A673 (cell line): ENCODE measurements at places on chromosomes 6 and 20. TPM values are rescaled to one million over a fixed set of nuclear protein-coding genes. Genes with fewer than 3 reads are reported as not detected.

DNA sequence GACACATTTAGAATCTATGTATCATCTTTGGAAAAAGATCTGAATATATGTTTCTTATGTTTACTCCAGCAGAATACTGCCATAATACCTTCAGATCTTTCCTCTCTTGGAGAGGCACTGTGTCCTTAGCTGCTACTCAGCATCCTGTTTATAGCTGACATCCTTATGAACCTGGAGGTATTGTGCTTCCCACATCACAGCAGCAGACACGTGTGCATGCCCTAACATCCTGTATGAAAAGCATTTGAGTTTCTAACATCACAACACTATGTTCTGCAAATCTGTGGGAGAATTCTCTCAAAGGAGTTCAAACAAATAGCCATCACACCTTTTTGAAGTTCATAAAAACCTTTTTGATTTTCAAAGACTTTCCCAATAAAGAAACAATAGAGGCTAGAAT, 216.0 kb downstream of the GJA1 start:
- H3K4me1 ChIP-seq: peaks cover 24% of the 10 kb centered on the region
- no peak for DNase-seq
- H3K36me3 ChIP-seq: no peaks in the 10 kb centered on the region
- H3K27ac ChIP-seq: no peak overlapping the region
- H3K27me3 ChIP-seq: no peaks in the 10 kb centered on the region

GRCh38 chr6:54681987-54682386, 164.6 kb upstream of the FAM83B start:
- no peaks in the 10 kb centered on the region for H3K27me3 ChIP-seq
- no peaks in the 10 kb centered on the region for H3K36me3 ChIP-seq
- no peak for DNase-seq
- no peak overlapping the region for H3K4me3 ChIP-seq

DNA sequence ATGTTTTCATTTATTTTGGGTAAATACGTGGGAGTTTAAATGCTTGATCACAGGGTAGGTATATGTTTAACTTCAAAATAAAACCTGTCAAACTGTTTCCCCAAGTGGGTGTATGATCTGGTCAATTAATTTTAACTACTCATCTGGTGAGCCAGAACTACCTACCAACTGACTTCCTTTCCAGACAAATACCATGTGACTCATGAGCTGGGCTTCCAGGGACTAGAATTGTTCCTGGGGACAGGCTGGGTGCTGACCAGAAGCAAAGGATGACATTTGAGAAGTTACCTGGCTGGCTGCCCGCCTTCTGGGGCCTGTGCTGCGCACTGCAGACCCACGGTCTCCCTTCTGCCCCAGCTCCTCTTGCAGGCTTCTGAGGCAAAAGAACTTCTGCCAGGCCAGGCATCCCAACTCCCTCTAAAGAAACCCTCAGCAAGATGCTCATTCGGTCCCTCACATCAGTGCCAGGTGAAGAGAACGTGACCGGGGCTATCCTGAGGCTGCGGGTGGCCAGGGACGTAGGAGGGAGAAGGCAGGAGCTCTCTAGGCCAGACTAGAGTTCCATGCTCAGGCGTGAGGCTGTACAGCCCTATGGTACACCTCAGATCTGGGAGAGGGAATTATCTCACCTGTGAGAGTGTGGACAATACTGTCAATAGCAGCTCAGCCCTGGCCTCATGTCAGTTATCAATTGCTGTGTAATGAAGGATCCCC, 103.6 kb downstream of the JPH2 start:
- no peak for DNase-seq
- no peak overlapping the region for H3K4me3 ChIP-seq
- H3K27ac ChIP-seq: no peak overlapping the region
- no peaks in the 10 kb centered on the region for H3K36me3 ChIP-seq
- peaks cover 6% of the 10 kb centered on the region for H3K4me1 ChIP-seq

DNA sequence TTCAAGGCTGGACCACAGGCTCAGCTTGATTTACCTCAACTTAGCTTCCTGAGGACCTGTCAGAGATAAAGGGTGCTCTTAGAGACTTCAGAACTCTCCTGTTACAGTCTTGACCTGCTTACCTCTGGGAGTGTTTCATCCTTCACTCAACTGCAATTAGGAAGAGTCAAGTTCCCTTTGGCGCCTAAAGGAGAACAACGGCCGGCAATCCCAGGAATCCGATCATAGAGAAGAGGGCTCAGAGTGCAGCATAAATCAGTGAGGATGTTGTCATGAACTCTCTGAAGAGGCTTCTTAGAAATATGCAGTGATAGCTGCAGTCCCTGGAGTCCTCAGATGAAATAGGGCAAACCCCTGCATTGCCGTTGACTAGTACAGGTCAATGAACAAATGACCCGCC, 36.4 kb downstream of the LYRM2 start:
- no peaks in the 10 kb centered on the region for H3K4me1 ChIP-seq
- no peak for DNase-seq
- no peak overlapping the region for H3K27ac ChIP-seq
- H3K36me3 ChIP-seq: no peaks in the 10 kb centered on the region
- no peaks in the 10 kb centered on the region for H3K27me3 ChIP-seq

DNA sequence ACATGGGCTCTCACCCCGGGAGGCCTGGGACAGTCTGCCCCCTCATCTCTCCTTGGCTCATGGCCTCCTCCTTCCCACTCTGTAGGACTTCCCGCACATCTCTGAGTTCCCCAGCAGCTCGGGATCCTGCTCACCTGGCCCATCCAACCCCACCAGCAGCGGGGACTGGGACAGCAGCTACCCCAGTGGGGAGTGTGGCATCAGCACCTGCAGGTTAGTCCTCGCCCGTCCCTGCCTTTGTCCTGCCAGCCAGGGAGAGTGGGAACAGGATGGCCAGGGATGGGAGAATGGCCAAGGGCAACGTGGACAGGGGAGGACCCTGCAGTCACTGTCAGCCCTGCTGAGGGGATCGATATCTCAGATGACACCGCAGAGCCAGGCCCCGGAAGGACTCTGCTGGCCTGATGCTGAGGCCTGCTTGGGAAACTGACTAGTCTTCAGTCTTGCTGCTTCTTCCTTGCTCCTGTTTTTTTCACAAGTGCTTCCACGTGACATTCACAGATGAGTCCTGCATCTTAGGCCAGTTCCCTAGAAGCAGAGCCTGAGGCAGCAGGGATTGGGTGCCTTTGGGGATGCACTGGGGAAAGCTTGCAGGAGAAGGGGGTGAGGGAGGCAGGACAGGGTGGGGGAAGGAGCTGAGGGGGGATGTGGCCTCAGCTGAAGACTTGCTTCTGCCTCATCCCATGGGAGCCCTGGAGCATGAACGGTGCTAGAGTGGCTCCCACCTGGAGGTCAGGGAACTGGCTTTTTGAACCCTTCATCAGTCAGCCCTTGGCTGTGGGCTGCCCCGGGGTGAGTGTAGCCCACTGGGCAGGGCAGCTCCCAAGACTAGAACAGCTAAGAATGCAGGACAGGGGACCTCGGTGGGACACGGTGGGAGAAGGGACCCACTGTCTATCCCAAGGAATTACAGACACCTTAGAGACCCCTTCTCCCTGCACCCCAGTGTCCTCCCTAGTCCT, 120.1 kb downstream of the JPH2 start:
- no peaks in the 10 kb centered on the region for H3K27me3 ChIP-seq
- no peak overlapping the region for H3K4me3 ChIP-seq
- peaks cover 30% of the 10 kb centered on the region for H3K36me3 ChIP-seq
- H3K4me1 ChIP-seq: no peaks in the 10 kb centered on the region
- DNase-seq: no peak

DNA sequence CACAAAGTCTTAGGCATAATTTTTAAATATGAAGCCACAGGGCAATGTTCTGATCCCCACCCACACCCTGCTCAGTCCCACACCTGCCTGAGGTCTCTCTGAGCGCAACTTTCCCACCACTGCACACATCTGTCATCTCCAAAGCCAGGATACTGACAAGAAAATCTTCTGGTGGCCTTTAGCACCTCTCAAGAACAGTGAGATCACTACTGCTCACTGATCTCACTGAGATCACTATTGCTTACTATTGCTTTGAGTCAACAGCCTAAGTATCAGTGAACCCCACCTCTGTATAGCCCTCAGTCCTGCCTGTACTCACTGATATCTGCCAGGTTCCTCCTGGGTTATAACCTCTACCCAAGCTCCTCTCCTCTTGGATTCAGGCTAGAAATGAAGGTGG, 6.4 kb downstream of the TNFRSF21 start:
- H3K36me3 ChIP-seq: no peaks in the 10 kb centered on the region
- no peaks in the 10 kb centered on the region for H3K27me3 ChIP-seq
- no peak overlapping the region for H3K4me3 ChIP-seq
- DNase-seq: no peak
- no peak overlapping the region for H3K27ac ChIP-seq

DNA sequence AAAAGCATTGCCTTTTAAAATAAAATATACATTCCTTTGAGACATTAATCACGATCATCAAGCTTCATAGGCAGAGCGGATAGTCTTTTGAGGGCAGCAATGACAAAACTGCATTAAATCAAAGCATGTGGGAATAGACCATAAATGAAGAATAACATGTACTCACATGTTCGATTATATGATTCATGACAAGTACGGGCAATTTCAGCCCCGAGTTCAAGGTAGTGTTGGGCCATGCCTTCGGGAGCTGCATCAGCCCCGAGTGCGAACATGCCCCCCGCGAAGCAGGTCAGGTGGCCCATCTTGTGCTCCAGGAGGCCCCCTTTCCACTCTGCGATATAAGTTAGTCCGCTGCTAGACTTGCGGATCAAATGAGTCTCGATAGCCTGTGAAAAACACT, 111.0 kb upstream of the FAM184A start:
- H3K27ac ChIP-seq: no peak overlapping the region
- no peaks in the 10 kb centered on the region for H3K4me1 ChIP-seq
- H3K36me3 ChIP-seq: no peaks in the 10 kb centered on the region
- DNase-seq: no peak
- H3K4me3 ChIP-seq: no peak overlapping the region

DNA sequence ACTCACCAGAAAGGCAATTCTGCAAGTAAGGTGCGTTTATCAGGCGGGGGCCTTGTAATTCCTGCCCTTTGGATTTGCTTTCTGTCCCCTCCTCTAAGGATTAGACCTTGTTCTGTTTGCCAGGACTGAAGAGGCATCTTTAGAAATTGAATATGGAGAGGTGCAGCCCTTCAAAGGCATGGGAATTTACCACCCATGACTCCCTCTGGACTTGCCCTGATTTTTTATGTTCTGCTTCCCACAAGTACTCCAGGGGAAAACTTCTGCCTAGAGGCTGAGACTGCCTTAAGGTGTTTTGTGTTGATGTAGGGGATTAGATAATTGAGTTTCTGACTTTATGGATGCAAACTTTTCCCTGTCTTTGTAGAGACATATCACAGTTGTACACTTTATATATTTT, 30.2 kb downstream of the SYTL3 start:
- no peaks in the 10 kb centered on the region for H3K4me1 ChIP-seq
- H3K4me3 ChIP-seq: no peak overlapping the region
- no peaks in the 10 kb centered on the region for H3K27me3 ChIP-seq

DNA sequence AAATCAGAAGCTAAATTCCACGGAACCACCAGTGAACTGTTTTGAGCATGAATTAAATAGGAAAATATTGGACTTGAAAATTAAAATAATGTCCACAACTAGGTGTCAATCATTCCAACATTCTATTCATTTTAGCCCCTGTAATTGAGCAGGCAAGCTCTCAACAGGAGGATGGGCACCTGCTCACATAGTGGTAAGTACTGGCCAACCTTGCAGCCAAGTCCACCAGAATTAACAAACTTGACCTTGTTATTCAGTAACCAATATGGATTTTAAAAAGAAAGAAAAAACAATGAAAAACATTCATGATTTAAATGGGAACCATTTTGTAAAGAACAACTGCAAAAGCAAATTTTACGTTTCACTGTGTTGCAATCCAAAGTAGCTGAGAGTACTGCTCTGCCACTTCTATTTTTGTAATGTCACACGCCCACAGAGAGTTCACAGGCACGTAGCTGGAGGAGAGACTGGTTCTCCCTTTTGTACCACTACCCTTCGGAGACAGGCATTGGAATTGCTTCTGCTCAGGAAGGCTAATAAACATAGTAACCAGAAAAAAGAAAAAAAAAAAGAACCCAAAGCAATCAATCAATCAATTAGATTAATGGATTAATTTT, 75.2 kb upstream of the F13A1 start:
- H3K4me1 ChIP-seq: no peaks in the 10 kb centered on the region
- H3K27ac ChIP-seq: no peak overlapping the region
- H3K27me3 ChIP-seq: no peaks in the 10 kb centered on the region
- H3K36me3 ChIP-seq: no peaks in the 10 kb centered on the region
- H3K4me3 ChIP-seq: no peak overlapping the region

DNA sequence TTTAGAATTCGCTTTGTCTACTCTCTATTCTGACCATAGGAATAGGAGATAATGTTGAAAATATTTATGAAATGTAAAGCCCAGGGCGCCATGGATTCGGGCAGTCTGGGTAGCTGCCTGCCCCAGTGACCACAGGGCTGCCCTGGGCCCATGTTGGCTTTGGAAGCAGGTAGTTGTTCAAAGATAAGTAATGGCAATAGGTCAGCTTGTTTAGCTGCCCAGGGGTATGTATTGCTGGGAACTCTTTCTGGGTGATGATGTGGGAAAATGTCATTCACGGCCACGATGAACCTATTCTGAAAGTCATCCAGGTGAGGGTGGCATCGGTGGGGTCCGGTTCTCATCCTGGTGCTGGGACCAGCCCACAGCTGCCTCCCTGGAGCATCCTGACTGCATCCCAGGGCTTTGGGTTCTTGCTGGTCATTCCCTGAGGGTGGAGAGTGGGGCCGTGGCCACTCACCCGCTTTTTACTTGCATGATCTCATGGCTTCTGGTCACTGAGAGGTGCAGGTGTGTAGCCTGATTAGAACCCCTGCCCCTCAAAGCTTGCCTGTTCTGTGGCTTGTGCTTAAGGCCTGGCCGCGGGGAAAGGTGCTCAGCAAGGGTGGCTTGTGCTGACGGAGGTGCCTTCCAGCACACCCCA, 102.8 kb downstream of the ERMARD start:
- H3K36me3 ChIP-seq: no peaks in the 10 kb centered on the region
- H3K4me3 ChIP-seq: no peak overlapping the region
- H3K27ac ChIP-seq: no peak overlapping the region
- no peaks in the 10 kb centered on the region for H3K27me3 ChIP-seq

DNA sequence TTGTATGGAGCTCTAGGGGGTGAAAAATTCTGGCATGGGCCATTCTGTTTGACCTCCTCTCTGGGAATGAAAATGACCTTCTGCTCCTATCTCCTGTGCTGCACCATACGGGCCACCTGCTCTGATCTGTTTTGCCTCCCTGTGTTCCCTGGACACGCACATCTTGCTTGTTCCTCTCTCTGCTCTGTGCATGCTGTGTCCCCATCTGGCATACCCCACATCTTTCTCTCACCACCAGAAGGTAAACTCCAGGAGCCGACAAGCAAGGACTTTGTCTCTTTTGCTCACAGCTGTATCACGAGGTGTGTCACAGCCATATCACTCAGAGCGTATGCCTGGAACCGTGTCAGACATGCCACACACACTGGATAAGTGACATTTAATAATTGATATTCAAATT, 208.4 kb upstream of the DTNBP1 start:
- DNase-seq: no peak
- peaks cover 6% of the 10 kb centered on the region for H3K27me3 ChIP-seq
- H3K36me3 ChIP-seq: no peaks in the 10 kb centered on the region
- no peaks in the 10 kb centered on the region for H3K4me1 ChIP-seq
- no peak overlapping the region for H3K4me3 ChIP-seq

- H3K27me3 ChIP-seq: no peaks in the 10 kb centered on the region
- no peaks in the 10 kb centered on the region for H3K4me1 ChIP-seq
- no peaks in the 10 kb centered on the region for H3K36me3 ChIP-seq
Measured at GRCh38 chr20:47338131-47338628, 18.3 kb downstream of the ZMYND8 start.

Gene RSPO3
- 0.39 and 0.52 TPM in 2 replicates for total RNA-seq

Gene DZANK1
- 3.9 and 4.4 TPM in 2 replicates for total RNA-seq

Gene BPI
- total RNA-seq: not detected in 2 replicates

Gene TMC2
- not detected in 2 replicates for total RNA-seq
